ENCODE measurements at places on chromosomes 7 and 10.

- peak; percentile 56 for DNase-seq
Measured at GRCh38 chr10:35758076-35758475, 116.0 kb upstream of the FZD8 start.

DNA sequence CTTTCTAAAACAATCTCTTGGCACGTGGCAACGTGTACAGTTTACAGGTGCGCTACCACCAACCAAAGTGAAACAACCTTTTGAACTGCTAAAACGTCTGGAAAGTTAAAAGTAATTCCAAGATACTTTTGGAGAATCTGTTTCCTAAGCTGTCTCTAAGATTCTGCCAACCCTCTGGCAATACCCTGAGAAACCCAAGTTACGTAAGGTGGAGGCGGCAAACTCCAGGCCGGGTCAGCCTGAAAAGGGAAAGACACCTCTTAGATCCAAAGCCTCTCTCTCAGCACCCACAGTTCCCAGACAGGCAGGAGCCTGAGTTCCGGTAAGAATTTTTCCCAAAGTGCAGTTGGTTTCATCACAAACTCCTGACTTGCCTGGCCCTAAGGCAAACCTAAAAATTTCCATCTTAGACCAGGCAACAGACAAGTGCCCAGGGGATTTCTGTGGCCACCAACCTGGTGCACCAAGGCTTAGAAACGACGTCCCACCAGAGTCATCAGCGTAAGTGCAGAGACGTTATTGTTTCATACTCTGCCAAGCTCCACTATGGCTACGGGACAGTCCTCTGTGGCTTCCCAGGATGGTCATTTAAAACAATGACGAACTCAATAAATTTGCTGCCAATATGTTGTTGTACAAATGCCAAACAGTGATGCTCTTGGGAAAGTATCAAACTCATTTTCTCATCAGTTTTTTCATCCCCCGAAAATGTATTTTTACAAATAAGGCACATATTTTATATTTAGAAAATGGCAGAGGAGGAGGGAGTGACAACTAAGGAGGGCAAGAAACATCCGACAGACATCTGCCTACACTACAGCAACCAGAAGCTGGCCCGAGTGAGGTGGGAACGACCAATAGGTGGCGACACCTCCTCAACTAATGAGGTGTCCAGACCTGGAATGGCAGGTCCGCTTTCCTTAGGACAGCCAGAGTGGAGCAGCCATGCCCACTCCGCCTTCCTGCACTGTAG lies 205.8 kb upstream of the FRMD4A start:
- DNase-seq, result peak; percentile 78

- DNase-seq, result peak; percentile 80
Measured at GRCh38 chr7:48299580-48300169, 128.4 kb downstream of the ABCA13 start.

- DNase-seq, result no peak
Measured at GRCh38 chr7:116171094-116171493, 39.2 kb upstream of the TES start.

DNA sequence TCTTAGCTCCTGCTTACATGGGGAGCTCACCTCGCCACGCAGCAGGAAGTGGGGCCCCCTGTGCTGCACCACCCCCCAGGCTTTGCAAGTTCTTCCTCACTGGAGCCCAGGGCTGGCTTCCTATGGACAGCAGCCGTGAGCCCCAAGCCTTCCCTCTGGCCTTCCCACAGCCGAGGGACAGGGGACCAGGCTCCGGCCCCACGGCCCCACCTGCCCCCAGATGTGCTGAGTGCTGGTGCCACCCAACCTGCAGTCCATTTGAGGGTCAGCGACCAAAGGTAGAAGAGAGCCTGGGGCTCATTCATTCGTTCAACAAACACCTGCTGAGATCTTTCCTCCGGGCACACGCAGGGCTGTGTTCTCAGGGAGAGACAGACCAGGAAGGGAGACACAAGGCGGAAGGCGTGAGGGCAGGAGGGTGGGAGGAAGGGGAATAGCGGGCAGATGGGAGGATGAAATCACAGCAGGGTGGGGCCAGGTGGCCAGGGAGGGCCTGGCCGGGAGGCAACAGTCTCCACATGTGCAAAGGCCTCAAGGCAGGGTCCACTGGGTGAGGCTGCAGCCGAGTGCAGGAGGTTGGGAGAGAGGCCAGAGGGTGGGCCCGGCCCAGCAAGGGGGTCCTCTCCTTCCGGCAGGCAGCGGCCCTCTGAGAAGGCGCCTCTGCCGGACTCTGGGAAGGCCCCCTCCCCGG lies 100.1 kb downstream of the FOXL3 start:
- DNase-seq, result no peak

DNA sequence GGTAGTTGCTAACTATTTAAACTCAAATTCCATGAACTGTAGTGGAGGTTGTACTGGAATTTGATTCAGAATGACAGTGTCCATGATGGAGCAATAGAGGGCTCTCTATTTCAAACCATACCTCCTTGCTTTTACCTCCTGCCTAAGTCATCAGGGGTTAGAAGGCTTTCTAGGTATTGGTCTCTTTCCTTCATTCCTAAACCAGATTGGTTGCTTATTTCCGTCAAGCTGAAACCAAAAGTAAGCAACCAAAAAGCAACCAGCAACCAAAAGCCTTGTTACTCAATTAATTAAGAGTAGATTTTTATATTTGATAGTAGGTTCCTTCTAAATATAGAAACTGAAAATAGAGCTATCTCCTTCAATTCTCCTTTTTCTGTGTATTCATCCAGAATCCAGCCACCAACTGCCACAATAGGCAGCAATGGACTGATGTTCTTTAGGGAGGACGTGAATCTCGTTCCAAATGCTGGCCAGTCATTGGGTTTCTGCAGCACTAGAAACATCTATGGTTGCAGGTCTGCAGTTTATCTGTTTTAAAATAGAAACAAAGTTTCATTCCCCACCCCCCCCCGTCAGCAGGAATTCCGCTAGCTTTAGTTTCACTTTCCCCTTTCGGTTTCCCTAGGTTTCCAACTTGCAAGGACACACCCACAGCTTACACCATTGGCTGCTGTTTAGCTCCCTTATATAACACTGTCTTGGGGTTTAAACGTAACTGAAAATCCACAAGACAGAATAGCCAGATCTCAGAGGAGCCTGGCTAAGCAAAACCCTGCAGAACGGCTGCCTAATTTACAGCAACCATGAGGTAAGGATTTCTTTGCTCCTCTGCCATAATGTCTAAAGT lies at the start of gene IFIT1:
TSS of gene IFIT1 (plus strand) at position 717 of the 850 bp plus-strand sequence. CDS start at position 807, 90 bp downstream.
- peak; percentile 90 for DNase-seq

- DNase-seq, result peak; percentile 42
Measured at GRCh38 chr10:108582387-108582786, 1340.9 kb downstream of the XPNPEP1 start.

GRCh38 chr7:27144781-27145164 lies 1.3 kb upstream of the HOXA5 start:
- DNase-seq, result peak; percentile 27

DNA sequence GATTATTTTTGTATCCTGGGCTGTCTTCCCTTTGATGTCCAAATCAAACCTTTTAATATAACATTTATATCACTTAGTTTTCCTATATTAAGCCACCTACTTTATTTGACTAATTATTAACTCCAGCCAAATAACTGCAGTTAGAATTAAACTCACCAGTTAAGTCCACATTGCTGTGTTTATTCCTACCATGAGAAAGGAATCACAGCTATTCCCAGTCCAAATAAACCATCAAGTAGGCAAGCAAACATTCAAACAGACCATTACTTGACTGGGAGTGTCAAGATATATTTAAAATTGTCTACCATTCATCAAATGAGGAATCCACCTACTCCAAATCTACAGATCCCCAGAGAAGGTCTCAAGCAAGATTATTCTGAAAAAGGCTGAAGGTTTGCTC lies 22.4 kb downstream of the PDE1C start:
- DNase-seq, result no peak

DNA sequence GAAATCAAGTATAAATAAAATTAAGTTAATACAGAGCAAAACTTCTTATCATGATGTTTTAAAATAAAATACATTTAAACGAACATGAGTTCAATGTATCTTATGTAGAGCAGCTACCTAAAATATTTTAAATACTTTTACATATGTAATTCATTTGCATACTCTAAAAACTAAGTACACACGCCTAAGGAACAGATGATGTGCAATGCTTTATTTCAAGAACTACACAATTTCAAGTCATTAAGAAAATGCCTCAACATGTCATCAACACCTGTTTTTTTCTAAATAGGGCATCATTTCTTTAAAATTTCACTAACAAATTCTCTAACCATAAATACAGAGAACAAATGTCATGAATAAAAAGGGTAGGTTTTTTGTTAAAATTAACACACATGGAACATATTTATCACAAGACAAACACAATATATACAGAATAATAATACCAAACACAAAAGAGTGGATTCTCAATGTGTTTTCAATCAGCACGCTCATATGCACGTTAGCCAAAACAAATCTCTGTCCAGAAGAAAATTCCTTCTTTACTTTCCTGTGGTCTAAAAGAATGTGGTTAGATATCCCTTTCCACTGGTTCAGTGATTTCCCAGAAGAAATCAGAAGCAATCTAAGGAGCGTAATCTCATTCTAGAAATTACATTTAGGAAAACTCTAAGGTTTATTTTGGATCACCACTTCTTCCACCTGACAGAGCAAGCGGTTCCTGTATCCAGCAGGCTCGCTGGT lies 73.0 kb upstream of the PFKP start:
- DNase-seq, result peak; percentile 52

- no peak for DNase-seq
Measured at GRCh38 chr7:148761499-148762278, 63.0 kb downstream of the CUL1 start.

DNA sequence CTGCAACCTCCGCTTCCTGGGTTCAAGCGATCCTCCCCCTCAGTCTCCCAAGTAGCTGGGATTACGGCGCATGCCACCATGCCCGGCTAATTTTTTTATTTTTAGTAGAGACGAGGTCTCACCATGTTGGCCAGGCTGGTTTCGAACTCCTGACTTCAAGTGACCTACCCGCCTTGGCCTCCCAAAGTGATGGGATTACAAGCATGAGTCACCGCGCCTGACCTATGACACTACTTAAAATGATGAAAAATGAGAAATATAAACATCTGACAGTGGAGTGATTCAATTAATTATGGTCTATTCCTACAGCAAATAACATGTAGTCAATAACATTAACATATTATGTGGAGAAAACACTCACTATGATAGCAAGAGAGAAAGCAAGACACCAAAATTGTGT lies 2.2 kb downstream of the BRAT1 start:
- DNase-seq, result peak; percentile 16

DNA sequence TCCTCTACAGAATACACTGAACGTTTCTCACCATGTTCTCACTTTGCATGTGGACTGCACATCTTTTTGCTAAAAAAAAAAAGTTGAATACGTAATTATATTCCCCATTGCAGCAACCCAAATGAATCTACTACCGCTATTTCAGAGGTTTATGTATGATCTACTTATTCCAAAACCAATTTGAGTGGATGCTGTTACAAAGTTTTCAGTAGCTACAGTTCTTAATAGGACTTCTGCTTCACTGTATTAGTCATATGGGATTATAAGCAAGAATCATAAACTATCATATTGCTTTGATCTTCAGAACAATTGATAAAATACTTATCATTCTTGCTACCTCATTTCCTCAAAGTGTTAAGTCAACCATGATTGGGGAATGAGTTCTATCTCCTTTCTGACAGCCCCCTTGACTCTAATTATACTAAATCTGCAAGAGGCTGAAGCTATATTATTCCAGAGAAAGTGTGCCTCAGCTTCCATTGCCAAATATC lies 257.0 kb downstream of the PARD3 start:
- no peak for DNase-seq

DNA sequence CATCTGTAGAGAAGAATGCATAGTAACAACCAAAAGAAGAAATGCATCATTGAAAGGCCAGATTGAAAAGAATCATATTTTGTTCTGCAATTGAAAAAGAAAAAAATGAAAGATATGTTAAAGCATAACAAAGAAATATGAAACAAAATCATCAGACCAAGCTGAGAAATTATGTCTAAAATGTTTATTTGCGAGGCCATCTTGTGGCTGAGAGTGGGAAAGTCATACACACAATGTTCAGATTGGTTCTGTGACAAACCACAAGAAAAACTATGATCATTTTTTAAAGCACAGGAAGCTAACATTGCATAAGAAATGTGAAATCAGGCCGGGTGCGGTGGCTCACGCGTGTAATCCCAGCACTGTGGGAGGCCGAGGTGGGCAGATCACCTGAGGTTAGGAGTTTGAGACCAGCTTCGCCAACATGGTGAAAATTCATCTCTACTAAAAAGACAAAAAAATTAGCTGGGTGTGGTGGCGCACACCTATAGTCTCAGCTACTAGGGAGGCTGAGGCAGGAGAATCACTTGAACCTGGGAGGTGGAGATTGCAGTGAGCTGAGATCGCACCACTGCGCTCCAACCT lies 36.6 kb downstream of the ABCB5 start:
- peak; percentile 25 for DNase-seq

GRCh38 chr10:46293832-46294640 lies 7.2 kb downstream of the ANTXRL start:
- no peak for DNase-seq

- no peak for DNase-seq
Measured at GRCh38 chr10:132875435-132875834, 66.9 kb downstream of the CFAP46 start.

- no peak for DNase-seq
Measured at GRCh38 chr7:3683546-3684539, 382.8 kb downstream of the SDK1 start.

GRCh38 chr10:18719811-18720210 lies 60.6 kb downstream of the ARL5B start:
- DNase-seq, result peak; percentile 37

- no peak for DNase-seq
Measured at GRCh38 chr10:104043854-104044253, 41.8 kb downstream of the COL17A1 start.

DNA sequence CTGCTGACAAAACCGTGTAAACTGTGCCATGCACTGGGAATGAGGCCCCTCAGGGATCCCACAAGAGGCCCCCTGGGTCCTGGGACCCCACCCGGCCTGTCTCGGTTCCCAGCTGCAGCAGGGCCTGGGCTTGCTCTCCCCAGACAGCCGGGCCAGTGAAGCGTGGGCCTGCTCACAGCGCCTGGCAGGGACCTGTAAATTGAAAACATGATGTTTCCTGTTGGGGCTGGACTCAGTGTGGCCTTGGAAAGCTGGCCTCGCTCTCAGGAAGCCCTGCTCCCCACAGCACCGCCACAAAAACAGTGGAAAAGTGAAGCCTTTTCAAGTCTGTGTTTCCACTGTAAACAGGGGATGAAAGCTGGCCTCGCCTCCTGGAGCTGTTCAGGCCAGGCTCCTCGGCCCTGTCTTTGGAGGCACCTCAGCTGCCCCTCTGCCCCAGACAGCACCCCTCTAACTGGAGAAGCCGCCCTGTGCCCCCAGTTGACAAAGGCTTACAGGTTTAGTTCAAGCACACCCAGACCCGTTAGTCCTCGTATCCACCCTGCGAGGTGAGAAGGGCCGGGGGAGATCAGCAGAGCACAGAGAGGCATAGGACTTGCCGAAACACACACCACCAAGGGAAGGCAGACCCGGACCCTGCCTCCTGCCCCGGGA lies 108.3 kb downstream of the ZMIZ1 start:
- DNase-seq, result no peak

DNA sequence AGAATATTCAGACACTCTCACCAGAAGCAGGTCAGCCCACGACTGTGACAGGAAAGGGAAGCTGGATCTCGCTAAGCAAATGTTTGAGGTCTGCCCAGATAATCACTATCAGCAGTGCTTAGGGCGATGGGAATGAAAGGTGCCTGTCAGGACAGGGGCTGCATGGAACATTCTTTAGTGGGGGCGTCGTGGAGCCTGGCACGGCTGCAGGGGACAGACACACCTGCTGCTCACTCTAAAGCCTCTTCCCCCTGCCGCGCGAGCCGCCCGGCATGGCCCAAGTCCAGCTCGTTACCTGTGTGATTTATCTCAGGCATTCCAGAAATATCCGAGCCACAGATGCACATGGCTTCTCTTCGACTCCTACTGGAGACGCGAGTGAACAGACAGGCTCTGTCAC lies 235.5 kb downstream of the GLRX3 start:
- no peak for DNase-seq

- no peak for DNase-seq
Measured at GRCh38 chr7:88545663-88546062, 213.8 kb upstream of the ZNF804B start.
